ENCODE measurements at places on chromosomes 13 and 19.
A peak's percentile ranks its signal among the peaks of the same experiment; 100 is the strongest.

DNA sequence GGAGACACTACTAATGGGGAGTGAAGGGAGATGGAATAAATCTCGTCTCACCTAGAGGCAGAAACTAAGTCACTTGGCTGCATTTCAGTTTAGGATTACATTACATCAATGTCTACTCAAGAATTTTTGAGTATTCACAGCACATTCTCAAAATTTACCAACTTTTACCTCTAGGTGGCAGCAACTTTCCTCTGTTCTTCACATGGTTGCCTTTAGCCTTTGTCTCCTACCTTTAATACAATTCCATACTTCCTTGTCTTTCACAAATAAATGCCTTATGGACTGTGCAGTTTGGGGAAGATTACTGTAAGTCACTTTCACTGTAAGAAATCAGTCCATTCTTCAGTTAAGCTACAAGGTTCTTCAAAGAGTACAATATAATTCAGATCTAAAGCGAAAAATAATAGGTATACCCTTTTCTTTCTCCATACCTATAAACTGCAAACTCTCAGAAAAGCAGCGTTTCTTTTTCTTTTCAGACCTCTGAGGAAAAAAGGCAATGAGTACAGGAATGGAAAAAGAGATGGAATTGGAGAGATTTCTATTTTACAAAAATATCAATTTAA lies 379.4 kb downstream of the KLF12 start:
- peak; percentile 45 for DNase-seq

DNA sequence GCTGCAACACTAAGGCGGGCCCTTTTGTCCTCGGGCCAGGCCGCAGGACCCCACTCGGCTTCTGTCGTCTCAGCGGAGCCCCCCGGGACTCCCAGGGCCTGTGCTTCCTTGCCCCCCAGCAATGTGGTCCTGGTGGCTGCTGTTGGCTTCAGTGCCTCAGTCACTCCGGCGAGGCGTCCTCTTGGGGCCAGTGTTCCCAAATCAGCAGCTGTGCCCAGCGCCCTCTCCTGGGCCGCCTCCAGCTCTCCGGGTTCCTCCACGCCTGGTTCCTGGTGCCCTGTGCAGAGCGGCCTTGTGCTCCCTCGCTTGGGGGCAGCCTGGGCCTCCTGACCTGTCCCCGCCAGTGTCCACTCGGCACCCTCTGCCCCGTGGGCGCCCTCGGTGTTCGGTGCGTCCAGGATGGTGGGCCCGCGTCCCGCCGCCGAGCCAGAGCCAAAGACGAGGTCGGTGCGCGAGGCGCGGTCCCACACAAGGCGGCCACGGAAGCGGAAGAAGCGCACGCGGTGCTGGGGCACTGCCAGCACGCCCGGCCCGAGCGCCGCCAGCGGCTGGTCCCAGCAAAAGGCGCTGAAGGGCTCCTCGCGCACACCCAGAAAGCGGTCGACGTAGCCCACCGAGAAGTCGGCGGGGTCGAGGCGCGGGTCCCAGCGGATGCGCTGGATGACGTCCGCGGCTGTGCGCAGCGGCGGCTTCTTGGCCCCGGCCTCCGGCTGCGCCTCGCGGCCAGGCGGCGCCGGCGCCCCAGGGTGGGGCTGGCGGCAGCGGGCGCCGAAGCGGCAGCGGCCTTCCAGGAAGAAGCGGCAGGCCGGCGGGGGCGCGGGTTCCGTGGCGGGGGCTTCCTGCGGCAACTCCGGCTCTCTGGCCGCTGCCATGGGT lies 685 bp downstream of the LENG9 start:
- peak; percentile 86 for DNase-seq

DNA sequence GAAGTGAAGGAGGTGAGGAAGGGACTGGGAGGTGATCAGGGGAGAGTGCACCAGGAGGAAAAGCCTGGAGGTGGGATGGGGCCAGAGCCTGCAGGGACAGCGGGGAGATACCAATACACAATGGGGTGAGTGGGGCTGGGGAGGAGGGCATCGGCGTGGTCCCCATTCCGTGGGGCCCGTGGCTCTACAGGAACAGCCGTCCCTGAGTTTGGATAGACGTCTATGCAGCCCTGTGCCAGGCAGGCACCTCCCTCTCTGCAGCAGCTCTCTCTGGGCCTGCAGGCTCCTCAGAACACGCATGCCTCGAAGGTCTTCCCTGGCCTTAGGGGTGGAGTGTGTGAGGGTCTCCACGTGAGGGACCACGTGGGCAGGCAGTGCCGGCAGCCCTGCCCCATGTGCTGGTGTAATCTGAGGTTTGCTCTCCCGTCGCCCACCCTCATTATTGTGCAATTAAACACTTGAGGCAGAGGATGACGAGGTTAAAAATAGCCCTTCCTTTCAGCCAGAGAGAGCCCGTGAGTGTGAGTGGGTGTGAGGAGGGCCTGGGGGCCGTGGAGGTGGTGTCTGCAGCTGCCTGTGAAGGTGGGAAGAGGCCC lies 16.5 kb downstream of the C2CD4C start:
- DNase-seq = no peak

- DNase-seq = no peak
Measured at GRCh38 chr19:56400485-56400884, 3.6 kb upstream of the ZNF583 start.

- DNase-seq = no peak
Measured at GRCh38 chr13:27005976-27006518, 165.6 kb downstream of the USP12 start.

DNA sequence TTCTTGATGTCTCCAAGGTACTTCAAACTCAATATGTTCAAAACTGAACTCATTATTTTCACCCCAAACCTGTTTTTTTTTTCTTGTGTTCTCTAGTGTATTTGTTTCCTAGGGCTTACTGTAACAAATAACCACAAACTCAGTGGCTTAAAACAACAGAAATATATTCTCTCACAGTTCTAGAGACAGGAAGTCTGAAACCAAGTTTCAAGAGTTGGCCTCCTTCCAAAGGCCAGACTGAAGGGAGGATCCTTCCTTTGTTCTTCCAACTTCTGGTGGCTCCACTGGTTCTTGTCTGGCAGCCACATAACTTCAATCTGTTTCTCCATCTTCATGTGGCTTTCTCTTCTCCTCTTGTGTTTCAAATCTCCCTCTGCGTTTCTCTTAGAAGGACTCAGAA lies 62.0 kb upstream of the PDCD5 start:
- peak; percentile 20 for DNase-seq

DNA sequence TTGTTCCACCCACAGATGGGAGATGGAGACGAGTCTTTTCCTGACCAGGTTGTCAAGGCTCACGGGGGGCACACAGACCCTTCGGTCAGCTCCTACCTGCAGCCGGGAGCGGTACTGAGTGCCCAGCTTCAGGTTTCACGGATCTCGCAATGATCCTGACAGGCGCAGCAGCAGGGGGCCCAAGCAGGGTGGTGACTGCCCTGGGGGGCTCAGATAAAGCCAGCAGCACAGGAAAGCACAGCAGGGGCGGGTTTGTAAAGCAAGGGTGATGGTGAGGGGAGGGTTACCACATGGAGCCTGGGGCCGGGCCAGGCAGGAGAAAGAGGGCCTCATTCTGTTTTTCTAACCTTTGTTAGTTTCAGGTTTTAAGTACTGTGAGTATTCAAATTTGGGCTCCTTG lies 41.7 kb upstream of the ATP11A start:
- DNase-seq = no peak

DNA sequence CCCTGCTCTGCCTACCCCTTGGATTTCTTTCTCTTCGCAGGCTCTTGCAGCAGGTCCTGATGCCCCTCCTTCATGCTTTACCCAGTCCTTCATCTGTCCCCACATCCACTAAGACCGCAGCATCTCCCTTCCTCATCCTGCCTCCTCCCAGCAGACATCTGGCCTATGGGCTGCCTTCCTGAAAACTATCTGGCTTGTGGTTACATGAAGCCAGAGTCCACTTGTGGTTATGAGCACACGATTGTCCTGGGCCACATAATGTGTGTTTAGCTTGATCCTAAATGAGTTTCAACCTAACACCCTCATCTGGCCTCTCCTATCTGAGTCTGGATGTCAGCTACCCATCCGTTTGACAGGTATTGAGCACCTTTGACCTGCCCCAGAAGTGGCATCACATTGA lies 5.5 kb upstream of the ZNF175 start:
- no peak for DNase-seq

- DNase-seq = no peak
Measured at GRCh38 chr19:7368456-7368855, 19.7 kb downstream of the ARHGEF18 start.

GRCh38 chr13:100112186-100112838 lies 23.4 kb downstream of the PCCA start:
- no peak for DNase-seq

GRCh38 chr19:9487016-9487415 lies 11.4 kb downstream of the ZNF560 start:
- no peak for DNase-seq

GRCh38 chr19:2507109-2507508 lies 31.2 kb downstream of the GADD45B start:
- peak; percentile 21 for DNase-seq

GRCh38 chr13:36242761-36243160 lies 28.4 kb upstream of the SOHLH2 start:
- no peak for DNase-seq

DNA sequence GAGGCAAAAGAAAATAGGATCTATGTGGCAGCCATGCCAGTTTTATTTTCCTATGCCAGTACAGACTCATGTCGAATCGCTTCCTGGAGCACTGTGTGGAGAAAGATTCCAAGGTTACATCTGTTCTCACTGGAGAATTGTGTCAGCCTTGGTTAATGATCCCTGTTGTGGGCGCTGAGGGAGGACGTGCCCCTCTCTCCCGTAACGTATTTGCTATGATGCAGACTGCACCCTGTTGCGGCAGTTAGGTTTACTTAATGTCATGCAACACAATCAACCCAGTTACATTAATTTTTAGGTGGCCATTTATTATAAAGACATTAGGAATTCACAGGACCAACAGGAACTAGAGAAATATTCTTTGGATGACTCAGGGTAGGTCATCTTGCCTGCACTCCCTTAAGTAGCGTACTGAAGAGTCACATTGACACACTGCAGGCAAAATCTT lies 892.9 kb downstream of the EFNB2 start:
- DNase-seq = no peak

GRCh38 chr13:30134578-30134977 lies 172.8 kb downstream of the KATNAL1 start:
- no peak for DNase-seq

- DNase-seq = no peak
Measured at GRCh38 chr19:51219971-51220370, 4.9 kb upstream of the CD33 start.

DNA sequence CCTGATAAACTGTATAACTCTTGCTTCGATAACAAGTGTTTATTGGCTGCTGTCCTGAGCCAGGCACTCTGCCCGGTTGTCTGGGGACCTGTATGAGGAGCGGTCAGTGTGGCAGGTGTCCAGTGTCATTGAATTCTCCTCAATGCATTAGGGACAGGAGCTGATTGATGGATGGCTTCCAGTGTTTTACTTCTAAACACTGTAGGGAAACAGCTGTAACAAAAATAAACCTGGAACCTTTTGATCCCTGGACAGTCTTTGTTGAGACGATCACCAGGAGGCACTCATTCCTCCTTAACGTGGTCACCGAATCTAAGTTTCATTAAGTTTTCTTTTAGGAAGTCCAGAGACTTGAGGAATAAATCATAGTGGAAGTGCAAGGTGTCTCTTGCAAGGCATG lies 17.9 kb downstream of the UBAC2 start:
- DNase-seq = no peak

GRCh38 chr19:49880162-49880869 lies 2.8 kb downstream of the TBC1D17 start:
- no peak for DNase-seq

DNA sequence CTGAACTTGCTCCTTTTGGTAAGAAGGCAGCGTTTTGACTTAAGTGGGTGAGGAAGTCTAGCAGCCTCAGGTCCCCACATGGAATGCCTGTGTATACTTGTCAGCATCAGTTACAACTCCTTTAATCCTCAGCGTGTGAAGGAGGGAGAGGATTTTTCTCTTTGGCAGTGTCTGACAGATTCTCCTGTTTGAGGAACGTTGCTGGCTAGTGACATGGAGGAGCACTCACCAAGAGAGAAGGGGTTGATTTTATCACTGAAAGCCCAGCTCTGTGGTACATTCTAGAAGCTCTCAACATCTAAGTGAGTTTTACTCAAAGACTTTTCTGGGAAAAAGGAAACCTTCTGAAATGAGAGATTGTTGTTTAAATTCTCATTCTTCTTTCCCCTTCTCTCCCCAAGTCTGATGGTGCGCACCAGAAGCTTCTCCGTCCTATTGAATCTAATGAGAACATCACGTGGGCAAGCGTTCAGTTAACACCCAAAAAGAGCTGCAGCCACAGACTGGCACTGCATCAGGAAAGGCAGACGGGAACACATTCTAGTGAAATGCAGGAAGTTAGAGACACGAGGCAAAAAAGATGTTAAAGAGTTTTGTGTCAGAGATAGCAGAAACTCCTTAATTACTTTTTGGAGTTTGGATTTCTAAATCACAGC lies 58.2 kb downstream of the GJA3 start:
- no peak for DNase-seq

- DNase-seq = no peak
Measured at GRCh38 chr13:33014291-33014690, 1.9 kb upstream of the KL start.

DNA sequence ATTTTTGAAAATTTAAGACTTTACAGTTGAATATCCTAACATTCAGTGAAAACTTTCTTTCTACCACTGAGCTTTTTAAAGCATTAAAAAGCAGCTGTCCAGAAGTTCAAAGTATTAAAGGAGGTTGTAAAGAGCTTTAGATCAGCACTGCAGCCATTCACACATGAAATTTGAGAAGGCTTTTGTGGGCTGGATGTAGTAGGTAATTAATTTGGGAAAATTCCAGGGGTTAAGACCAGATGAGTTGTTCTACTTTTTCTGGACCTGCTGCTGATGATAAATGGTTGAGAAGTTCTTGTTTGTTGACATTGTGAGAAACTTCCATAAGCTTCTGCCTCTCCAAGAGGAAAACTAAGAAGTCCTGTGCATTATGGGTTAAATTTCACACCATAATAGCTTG lies 1779.6 kb upstream of the PRR20A start:
- no peak for DNase-seq

- DNase-seq = no peak
Measured at GRCh38 chr19:42150364-42150763, 18.1 kb upstream of the POU2F2 start.

- DNase-seq = no peak
Measured at GRCh38 chr13:77916488-77916887, 2.1 kb downstream of the EDNRB start.

- no peak for DNase-seq
Measured at GRCh38 chr19:34481861-34482379, 362 bp downstream of the WTIP start.

- DNase-seq = no peak
Measured at GRCh38 chr13:75400775-75401174, 81.2 kb downstream of the TBC1D4 start.

GRCh38 chr13:34352958-34353357 lies 535.0 kb downstream of the RFC3 start:
- no peak for DNase-seq

- no peak for DNase-seq
Measured at GRCh38 chr19:18385359-18385674, 641 bp upstream of the GDF15 start.

Measured in immature natural killer cell (primary cell).